Activated CD4-positive, CD25-positive, alpha-beta regulatory T cell treated with anti-CD3 and anti-CD28 coated beads, Interleukin-2, amount 50 U/mL, for 72 hours (primary cell): ENCODE measurements at places on chromosomes 16 and 17.
A peak's percentile ranks its signal among the peaks of the same experiment; 100 is the strongest.

- DNase-seq = no peak
Observed at GRCh38 chr17:63646488-63646806, 24.2 kb downstream of the MAP3K3 start.

GRCh38 chr16:10631886-10632285 lies 51.5 kb upstream of the EMP2 start:
- DNase-seq = no peak

DNA sequence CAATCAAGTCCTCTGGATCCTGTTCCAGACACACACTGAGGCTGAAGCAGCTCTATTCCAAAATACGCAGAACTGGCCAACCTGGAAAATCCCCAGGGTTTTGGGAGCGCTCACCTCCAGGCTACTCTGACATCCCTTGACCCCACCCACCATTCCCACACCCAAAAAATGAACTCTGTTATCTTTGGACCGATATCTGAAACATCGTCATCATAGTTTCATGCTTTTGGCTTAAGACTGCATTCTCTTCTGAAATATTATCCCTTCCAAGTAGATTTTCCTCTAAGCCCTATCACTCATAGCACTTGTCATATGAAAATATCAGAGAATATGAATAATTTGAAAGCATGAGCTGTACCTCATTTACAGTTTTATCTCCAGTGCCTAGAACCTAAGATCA lies 34.7 kb downstream of the VAT1L start:
- no peak for DNase-seq

DNA sequence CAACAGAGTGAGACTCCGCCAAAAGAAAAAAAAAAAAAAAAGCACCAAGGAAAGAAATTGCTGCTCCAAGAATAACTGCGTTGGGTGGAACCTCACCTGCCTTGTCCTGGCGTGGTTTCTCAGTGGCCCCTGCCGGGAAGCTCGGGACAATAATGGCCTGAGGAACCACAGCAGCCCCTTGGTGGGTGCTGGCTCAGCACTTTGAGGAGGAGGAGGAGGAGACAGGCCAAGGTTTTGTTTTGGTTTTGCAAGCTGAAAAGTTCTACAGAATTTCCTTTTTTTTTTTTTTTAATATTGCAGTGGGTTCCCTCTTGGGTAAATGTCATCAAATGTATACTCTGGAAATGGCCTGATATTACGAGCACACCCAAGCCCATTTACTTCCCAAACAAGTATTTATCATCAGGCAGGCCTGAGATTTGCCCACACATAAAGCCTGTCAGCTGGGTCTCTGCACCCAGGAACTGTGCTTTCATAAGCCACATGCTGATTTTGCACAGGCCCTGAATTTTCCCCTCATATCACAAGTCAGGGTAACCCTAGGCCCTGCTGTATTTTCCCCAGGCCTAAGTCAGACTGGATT lies 78.3 kb downstream of the SOCS1 start:
- DNase-seq = no peak

DNA sequence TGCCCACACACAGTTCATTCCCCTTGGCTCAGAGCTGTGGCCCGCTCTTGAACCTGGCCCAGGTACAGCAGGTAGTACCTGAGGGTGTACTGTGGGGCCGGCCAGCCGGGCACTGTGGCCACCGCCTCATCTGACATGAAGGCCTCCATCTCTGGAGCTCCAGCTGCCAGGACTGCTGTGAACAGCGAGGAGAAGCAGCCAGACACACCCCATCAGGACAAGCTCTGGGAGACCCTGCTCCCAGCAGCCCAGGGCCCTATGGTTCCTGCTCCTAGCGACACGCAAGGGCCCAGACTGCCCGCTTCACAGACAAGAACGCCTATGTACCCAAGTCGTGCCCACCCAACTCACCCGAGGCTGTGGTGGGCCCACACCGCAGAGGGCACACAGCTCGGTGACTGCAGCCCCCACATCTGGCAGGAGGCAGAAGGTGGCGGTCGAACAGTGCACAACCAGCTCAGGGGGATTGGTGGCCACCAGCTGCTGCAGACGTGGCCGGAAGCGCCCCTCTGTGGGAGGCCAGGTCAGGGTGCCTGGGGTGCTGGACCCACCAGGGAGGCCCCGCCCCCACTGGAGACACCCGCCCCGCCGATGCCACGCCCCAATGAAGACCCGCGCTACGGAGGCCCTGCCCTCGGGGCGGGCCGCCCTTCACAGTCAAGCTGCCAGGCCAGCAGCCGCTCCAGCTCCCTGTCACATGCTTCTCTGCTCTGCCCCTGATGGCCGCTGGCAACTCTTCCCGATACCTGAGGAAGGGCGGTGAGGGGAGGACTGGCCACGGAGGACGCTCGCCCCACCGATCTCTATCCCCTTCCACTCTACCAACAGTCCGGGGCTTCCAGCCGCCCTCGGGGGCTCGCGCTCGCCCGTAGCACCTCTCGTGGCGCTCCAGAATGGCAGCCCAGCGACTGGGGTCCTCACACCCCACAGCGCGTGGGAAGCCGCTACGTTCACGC lies 1.1 kb upstream of the STUB1 start:
- peak; percentile 61 for DNase-seq

- no peak for DNase-seq
Observed at GRCh38 chr17:40056379-40057015, 2.3 kb upstream of the MED24 start.

- no peak for DNase-seq
Observed at GRCh38 chr16:2422123-2422867, 7.0 kb upstream of the CCNF start.

- no peak for DNase-seq
Observed at GRCh38 chr17:82696916-82697807, 1.3 kb downstream of the RAB40B start.

DNA sequence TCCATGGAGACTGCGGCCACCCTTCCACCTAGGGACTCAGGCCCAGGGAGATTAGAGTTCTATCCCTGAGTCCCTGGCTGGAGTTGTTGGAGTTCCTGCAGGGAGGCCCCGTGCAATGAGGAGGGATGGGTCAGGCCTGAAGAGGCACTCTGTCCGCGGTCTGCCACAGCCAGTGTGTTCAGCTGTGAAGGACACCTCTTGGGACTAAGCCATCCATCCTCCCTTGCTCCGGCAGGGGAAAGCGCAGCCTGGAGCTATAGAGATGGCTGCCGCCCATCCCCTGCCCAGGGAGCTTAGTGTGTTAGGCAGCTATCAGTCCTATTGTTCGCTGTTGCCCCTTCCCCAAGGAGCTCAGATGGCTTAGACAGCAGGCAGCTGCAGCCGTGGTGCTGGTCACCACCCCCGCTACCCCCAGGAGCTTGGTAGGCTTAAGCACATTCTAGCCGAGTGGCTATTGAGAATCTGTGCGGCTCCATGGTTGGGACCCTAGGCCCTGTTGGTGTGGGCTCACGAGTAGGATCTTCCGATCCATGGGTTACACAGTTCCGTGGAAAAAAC lies 141.3 kb downstream of the CYB561 start:
- no peak for DNase-seq

DNA sequence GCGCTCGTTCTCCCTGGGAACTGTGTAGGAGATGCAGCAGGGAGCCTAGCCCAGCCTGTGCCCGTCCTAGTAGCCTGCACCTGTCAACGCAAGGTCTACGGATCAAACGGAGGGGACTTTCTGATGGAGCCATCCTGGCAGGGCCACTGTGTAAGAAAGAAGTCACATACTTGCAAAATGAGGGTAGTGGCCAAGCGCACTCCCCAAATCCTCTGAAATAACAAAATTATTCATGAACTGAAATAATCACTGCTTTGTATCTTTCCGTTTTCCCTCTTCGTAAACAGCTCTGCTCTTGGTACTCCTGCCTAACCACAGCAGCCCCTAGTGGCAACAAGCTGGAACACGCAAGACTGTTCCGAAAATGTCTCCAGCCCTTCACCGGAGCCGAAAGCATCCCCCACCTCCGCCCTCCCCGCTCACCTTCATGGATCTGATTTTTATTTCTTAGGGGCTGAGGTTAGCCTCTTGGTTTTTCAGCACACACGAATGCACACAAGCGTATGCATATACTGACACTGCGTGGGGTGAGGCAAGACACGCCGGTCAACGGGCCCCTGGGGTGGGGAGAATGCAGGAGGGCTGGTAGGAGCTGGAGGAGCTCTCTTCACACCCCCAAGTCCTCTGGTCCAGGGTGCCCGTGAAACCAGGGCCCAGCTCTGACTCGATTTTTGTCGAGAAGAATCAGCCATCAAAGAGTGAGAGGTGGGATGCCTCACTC lies 100.8 kb downstream of the ABCC12 start:
- DNase-seq = no peak

- no peak for DNase-seq
Observed at GRCh38 chr17:3447625-3448024, 14.0 kb upstream of the OR1E2 start.

DNA sequence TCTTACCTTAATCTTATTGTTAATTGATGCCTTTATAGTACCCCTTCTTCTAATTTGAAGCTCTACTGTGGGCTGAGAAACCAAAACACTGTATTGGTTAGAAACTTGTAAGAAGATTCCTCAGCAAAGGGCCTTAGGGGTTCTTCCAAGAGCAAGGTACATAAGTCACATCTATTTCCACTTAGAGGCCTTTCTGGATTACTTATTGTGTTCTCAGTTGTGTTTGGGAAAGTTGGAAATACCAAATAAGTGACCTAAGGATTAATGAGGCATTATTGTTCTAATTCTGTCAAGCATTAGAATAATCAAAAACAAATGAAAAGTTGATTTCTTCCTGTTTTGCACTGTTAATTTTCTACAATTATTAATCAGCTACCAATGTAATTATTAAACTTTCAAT lies 85.8 kb downstream of the SKAP1 start:
- no peak for DNase-seq

DNA sequence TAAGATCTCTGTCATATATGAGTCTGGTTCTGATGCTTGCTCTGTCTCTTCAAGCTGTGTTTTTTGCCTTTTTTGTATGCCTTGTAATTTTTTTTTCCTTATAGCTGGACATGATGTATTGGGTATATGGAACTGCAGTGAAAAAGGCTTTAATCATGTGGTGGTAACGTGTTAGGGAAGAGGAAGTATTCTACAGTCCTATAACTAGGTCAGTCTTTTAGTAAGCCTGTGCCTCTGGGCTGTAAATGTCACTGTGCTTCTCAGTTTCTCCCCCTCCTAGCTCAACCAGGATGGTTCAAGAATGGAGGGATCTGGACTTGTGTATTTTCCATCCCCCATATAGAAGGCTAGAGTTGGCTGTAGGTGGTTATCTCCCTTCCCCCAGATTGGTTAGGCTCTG lies 202.3 kb upstream of the AXIN2 start:
- no peak for DNase-seq

- no peak for DNase-seq
Observed at GRCh38 chr16:76676356-76676755, 399.2 kb downstream of the CNTNAP4 start.

GRCh38 chr16:7555459-7555858 lies 222.8 kb downstream of the RBFOX1 start:
- no peak for DNase-seq

GRCh38 chr16:4218202-4218601 lies 23.7 kb downstream of the SRL start:
- DNase-seq = no peak

DNA sequence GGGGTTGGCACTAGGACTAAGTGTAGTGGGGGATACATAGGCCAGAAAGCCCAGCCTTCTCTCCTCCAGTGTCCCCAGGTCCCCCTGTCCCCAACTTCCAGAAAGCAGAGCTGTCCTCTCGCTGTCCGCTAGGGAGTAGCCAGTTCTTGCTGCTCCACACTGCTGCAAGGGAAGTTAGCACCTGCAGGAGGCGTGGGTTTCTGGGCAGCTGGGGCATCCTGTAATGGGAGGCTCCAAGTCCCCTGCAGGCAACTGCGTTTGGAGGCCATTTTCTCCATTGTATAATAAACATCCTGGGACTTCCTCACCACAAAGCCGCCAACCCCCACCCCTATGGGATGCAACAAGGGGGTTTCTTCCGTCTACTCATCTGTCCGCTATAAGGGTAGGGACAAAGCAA lies 1.7 kb downstream of the RPRML start:
- DNase-seq = no peak

GRCh38 chr16:83238949-83239691 lies 568.7 kb upstream of the HSBP1 start:
- no peak for DNase-seq

- no peak for DNase-seq
Observed at GRCh38 chr17:14057591-14057990, 11.7 kb upstream of the COX10 start.

- no peak for DNase-seq
Observed at GRCh38 chr17:75364078-75364477, 41.4 kb downstream of the GRB2 start.

DNA sequence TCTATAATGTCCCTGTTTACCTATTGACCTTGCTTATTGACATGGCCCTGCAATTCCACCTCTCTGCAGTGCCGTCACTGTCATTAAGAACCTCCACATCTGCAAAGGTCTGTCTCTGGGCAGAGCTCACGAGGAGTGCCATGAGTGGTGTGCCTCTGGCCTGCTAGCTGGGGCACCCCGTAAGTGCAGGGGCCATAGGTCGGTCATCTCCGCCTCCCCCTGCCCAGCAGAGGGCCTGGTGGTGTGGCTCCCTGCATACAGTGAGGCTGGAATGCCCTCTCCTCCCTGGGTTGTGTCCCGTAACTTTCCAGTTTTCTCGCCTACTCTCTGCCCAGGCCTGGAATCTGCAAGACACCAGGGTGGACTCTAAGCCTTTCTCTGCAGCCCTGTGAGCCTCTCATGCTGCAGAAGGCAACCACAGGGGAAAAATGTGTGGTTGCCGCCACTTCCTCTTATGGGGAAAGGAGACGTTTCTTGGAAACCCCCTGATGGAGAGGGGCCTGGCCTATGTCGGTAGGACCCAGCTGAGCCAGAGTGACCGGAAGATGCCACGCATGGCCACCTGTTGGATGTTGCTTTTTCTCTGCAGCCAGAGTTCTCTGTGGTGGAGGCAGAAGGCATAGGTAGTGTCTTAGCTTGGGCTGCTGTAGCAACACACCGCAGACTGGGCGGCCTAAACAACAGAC lies 2.7 kb upstream of the SNX20 start:
- DNase-seq = peak; percentile 63

- DNase-seq = no peak
Observed at GRCh38 chr17:79188048-79188447, 113.4 kb downstream of the ENGASE start.

DNA sequence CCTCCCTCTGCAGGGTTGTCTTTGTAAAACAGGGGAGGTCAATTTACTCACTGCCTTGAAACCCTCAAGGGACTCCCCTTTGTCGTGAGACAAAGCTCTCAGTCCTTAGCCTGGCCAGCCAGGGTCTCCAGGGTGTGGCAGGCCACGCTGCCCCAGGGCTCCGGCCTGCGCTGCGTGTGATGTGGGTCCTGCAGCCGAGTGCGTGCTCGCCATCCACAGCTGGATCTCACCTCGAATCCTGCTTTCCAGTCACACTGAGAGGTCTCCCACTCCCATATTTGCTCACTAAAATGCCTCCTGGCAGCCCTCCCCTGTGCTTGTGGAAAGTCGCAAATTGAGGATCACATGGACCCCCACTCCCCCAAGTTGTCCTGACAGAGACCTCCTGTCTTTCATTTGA lies 10.0 kb upstream of the CLEC18C start:
- no peak for DNase-seq

DNA sequence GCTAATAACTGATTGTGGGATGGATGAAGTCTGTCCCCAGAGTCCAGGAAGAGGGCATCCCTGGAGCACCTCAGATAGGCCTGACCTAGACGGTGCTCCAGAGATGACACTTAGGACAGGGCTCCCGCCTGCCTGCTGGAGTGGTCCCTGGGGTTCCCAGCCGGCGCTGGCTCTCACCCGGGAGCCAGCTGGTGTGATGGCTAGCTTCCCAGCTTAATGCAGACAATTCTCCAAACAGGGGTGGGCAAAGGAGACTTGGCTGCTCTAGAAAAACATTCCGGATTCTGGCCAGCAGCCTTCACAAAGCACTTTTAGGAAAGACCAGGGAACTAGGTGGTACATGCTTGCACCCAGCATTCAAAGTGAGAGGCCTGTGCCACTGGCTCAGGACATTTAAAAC lies 18.6 kb downstream of the ACE start:
- DNase-seq = no peak
